Inflammatory macrophage treated with lipopolysaccharide for 1 hour (primary cell): ENCODE measurements at places on chromosomes 2 and 18.

GRCh38 chr2:211463397-211463796 lies 907.0 kb downstream of the CPS1 start:
- no peak for DNase-seq

DNA sequence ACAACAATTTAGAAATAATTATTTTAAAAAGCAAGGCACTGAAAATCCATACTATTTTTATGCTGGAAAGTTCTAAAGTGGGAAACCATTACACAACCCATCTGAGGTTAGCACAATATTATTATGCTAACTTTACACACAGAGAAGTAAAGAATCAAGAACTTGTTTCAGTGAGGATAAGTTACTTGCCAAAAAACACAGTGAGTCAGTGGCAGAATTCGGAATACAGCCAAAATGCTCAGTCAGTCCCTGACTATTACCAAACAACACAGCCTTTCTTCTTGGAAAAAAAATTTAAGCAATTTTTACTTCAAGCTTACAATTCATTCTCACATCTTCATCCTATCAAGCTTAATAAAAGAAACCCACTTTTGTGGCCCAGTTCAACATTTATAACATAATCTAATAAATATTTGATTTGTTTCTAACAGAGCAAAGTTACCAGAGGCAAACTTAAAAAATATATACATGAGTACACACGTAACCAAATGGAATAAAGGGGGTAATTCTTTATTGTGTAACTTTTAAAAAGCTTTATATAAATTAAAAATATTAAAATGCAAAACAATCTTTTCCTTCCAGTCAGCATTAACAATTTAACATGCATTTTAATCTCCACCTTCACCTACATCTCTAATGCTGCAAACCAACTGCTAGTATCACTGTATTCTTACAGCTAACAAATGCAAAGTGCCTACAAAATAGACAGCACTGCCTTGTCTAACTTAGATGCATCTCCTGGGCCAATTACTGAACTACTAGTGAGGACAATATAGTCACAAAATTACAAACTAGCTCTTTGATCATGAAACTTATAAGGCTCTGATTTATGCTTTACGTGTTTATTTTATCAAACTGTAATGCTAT lies 55.2 kb downstream of the CCDC88A start:
- DNase-seq = peak; percentile 76

DNA sequence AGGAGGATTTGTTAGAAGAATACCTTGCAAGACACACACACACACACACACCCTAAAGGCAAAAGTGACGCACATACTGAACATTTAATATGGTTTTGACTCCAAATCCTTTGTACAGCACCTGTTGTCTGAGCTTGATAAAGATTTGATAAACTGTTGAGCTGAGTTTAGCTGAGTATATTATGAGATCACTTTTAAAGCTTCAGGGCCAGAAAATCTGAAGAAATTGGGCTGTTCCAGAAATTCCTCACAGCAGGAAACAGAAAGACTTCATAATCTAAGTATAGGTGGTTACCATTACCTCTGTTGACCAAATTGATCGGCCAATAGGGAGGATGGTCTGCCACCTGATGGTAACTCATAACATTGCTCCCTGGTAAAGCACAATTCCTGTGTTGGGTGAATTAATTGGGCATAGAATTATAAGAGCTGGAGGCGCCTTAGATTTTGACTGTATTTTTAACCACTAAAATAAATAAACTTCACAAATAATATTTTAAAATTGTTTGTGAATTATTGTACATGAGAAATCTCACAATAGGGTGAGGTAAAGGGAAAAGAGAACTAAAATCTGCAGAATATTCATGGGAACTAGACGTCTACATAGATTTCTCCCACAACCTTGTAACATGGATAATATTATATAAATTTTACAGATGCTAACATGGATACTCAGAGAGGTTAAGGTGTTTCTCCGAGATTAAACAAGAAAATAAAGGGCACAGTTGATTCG lies 21.8 kb upstream of the RPIA start:
- peak; percentile 58 for DNase-seq

- DNase-seq = no peak
Measured at GRCh38 chr18:2896990-2897389, 50.2 kb downstream of the EMILIN2 start.

DNA sequence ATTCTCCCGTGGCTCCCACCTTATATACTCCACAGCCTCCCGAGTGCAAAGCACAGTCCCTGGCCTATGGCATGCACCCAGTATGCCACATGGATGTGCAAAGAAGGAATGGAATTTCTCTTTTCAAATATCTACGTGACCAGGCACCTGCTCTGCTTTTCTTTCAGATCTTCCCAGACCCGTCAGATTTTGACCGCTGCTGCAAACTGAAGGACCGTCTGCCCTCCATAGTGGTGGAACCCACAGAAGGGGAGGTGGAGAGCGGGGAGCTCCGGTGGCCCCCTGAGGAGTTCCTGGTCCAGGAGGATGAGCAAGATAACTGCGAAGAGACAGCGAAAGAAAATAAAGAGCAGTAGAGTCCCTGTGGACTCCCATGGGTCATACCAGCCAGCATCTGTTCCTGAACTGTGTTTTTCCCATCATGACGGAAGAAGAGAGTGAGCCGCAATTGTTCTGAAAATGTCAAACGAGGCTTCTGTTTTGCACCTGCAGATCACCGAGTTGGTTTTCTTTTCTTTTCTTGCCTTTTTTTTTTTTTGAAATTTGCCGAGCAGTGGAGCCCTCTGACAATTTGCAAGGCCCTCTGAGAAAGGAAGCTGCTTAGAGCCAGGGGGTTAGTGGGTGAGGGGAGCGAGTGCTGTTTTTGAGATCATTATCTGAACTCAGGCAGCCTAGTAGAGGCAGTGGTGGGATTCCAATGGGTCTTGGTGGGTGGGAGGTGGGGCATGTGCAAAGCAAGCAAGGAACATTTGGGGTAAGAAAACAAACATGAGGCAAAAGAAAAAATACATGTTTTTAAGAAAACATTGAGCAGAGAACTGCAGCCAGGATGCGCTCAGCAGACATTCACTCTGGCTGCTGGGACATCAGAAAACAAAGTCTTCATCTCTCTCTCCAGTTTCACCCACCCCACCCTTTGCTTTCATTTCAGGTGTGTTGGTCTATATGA lies 26.2 kb downstream of the LBH start:
- no peak for DNase-seq

GRCh38 chr2:204325468-204325867 lies 219.8 kb upstream of the PARD3B start:
- peak; percentile 29 for DNase-seq

GRCh38 chr2:216131175-216131926 lies 22.2 kb downstream of the XRCC5 start:
- peak; percentile 40 for DNase-seq

GRCh38 chr2:14615760-14616159 lies 16.8 kb upstream of the LRATD1 start:
- no peak for DNase-seq

- no peak for DNase-seq
Measured at GRCh38 chr2:75555701-75556100, 5.0 kb downstream of the EVA1A start.

DNA sequence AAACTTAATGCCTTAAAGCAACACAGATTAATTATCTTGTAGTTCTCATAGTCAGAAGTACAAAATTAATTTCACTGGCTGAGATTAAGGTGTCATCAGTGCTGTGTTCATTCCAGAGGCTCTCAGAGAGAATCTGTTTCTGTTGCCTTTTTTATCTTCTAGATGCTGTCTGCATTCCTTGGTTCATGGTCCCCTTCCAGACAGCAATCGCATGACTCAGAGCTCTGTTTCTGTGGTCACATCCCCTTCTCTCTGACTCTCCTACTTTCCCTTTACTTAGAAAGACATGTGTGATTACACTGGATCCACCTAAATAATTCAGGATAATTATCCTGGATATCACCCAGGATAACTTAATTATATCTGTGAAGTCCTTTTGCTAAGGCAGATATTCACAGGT lies 148.6 kb downstream of the MAIP1 start:
- no peak for DNase-seq
